ENCODE measurements at places on chromosomes 2 and 18.
A peak's percentile ranks its signal among the peaks of the same experiment; 100 is the strongest.

DNA sequence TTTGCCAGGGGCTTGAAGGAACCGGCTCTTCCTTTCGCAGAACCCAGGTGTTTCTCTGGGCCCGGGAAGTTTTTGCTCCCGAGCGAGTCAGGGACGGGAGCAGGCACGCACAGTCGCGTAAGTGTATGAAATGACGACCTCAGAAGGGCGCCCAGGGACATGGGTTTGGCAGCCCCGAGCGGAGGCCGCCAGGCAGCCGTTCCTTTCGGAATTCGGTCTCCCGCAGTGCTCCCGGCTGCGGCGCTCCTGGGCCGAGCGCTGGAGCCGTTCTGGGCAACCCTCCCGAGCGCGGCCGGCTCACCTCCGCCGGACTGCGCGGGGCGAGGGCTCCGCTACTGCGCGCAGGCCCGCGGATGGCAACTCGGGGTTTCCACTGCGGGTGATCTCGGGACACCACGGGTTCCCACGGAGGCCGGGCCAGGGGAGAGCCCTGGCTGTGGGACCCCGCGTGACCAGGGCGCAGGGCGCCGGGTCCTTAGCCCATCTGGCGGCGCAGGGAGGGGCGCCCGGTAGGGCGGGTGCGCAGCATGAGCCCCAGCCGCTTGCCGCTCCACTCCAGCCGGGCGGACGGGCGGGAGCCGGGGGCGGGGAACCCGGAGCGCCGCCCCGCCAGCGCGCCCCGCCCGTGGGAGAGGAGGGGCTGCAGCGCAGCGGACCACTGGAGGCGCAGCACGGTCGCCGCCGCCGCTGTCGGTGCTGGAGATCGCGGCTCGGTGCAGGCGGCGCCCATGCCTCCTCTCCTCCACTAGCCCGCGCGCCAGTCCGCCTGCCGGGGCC, at the start of gene OSBPL6:
Gene OSBPL6, plus strand, starts transcription at position 690 of the 777 bp plus-strand sequence. CDS start 111,673 bp downstream, outside the sequence.
- H3K27me3 ChIP-seq, result peaks cover 58% of the 10 kb centered on the region
- DNase-seq, result peak; percentile 75
- peaks cover 17% of the 10 kb centered on the region for H3K4me1 ChIP-seq
- H3K4me3 ChIP-seq, result peak within 1 kb of the TSS; percentile 66
- H3K36me3 ChIP-seq, result no peaks in the 10 kb centered on the region

DNA sequence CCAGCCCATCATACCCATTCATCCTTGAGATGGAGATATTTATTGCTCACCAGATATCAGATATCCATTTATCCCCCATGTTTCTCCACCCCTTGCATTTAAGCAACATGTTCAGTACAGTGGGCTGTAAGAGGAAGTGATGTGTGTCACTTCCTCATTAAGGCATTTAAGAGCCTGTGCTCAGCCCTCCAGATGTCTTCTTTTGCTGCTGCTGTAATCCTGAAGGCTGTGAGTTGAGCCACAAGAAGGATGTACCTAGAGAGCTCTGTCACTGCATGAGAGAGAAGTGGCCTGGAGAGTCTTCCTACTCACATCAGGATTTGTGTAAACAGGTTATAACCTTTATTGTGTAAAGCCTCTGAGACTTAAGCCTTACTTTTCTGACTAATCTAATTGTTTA, 151.8 kb upstream of the UNC80 start:
- H3K27ac ChIP-seq, result no peak overlapping the region
- H3K4me1 ChIP-seq, result no peaks in the 10 kb centered on the region
- H3K27me3 ChIP-seq, result no peaks in the 10 kb centered on the region

GRCh38 chr2:105849431-105850179, 104.9 kb downstream of the NCK2 start:
- no peak overlapping the region for H3K4me3 ChIP-seq
- no peak for DNase-seq
- H3K27me3 ChIP-seq, result no peaks in the 10 kb centered on the region
- no peak overlapping the region for H3K27ac ChIP-seq
- H3K36me3 ChIP-seq, result peaks cover 34% of the 10 kb centered on the region
- H3K4me1 ChIP-seq, result peaks cover 44% of the 10 kb centered on the region

DNA sequence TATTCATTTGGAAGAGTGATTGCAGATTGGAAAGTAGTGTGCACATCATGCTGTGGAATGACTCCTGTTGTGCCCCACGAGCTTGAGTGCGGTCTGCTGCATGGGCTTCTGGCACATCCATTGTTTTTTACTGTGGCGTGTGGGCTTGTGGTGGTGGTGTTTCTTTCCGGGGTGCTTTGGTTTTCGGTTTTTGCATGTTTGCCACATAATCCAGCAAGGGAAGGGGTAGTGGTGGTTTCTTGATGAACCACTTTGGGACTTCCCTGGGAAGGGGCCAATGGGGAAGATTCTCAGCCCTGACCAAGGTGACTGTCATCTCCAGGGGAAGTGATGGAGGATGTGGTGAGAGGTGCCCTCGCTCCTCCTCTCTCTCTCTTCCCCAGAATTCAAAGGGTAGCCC, 57.0 kb downstream of the COA5 start:
- peaks cover 98% of the 10 kb centered on the region for H3K4me1 ChIP-seq
- DNase-seq, result peak; percentile 61
- peak overlapping the region; percentile 79 for H3K27ac ChIP-seq
- no peaks in the 10 kb centered on the region for H3K27me3 ChIP-seq

DNA sequence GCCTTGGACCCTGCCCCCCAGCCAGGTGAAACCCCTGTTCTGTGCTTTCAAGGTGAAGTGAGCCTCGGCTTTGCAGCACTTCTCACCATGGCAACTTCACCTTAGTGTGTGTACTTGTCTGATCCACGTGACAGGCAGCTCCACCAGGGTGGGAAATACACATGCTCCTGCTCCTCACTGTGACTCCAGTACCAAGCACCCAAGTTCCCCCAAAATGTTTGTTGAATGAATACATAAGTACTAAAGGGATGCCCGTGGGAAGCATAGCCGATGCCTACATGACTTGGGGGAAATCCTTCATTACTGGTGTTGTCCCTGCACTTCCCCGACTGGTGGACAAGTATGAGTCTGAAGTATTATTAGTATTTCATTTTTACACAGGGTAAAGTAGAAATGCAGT, 41.8 kb upstream of the GBX2 start:
- H3K4me3 ChIP-seq, result no peak overlapping the region
- no peaks in the 10 kb centered on the region for H3K36me3 ChIP-seq
- H3K27ac ChIP-seq, result no peak overlapping the region
- no peak for DNase-seq

DNA sequence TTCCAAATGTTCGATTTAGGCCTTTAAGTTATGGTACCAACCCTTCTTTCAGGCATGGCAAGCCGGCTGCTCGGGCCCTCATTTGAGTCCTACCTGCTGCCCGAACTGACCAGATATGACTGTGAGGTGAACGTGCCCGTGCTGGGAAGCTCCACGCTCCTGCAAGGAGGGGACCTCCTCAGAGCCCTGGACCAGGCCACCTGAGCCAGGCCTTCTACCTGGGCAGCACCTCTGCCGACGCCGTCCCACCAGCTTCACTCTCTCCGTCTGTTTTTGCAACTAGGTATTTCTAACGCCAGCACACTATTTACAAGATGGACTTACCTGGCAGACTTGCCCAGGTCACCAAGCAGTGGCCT, 87.2 kb downstream of the EPAS1 start:
- H3K4me3 ChIP-seq, result no peak overlapping the region
- H3K27ac ChIP-seq, result no peak overlapping the region
- H3K27me3 ChIP-seq, result no peaks in the 10 kb centered on the region
- H3K4me1 ChIP-seq, result peaks cover 10% of the 10 kb centered on the region

- H3K27me3 ChIP-seq, result no peaks in the 10 kb centered on the region
- no peak overlapping the region for H3K27ac ChIP-seq
- no peaks in the 10 kb centered on the region for H3K4me1 ChIP-seq
- no peak overlapping the region for H3K4me3 ChIP-seq
- no peaks in the 10 kb centered on the region for H3K36me3 ChIP-seq
- DNase-seq, result no peak
These were observed 186.9 kb upstream of the SALL3 start for GRCh38 chr18:78792736-78793135.

DNA sequence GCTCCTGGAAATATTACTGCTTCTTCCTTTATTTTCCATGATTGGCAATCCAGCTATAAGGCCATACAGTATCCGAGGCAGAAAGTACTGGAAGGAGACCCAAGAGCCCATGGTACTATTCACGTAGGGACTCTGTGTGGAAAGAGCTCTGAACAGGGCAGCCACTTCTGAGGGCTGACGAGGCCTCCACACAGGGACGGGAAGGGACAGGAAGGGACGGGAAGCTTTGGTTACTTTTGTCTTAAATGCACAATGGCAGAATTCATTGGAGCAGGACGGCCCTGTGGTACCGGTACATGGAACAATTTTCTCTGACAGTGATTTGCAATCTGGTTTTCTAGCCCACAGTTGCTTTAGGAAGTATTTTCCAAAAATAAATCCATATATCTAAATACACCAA, 102.4 kb downstream of the MBP start:
- no peak overlapping the region for H3K4me3 ChIP-seq
- peaks cover 50% of the 10 kb centered on the region for H3K36me3 ChIP-seq
- no peak for DNase-seq
- peaks cover 6% of the 10 kb centered on the region for H3K4me1 ChIP-seq
- H3K27ac ChIP-seq, result no peak overlapping the region

DNA sequence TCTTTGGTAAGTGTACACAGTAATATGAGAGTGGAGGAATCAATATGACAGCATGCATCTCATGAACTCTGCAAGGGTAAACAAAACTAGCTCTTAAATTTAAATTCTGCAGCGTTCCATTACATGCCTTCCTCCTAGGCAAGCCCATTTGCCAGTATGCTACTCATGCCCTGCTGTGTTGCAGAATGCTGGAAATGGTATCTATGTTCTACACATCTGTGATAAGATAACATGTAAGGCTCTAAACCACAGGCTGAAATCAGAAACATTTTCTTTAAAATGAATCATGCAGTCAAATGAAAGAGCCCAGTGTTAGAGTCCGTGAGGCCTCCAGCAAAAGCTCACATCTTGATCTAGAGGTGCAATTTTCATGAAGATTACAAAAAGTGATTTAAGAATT, 112.8 kb upstream of the FN1 start:
- H3K27ac ChIP-seq, result no peak overlapping the region
- H3K4me3 ChIP-seq, result no peak overlapping the region
- no peaks in the 10 kb centered on the region for H3K36me3 ChIP-seq
- DNase-seq, result no peak

DNA sequence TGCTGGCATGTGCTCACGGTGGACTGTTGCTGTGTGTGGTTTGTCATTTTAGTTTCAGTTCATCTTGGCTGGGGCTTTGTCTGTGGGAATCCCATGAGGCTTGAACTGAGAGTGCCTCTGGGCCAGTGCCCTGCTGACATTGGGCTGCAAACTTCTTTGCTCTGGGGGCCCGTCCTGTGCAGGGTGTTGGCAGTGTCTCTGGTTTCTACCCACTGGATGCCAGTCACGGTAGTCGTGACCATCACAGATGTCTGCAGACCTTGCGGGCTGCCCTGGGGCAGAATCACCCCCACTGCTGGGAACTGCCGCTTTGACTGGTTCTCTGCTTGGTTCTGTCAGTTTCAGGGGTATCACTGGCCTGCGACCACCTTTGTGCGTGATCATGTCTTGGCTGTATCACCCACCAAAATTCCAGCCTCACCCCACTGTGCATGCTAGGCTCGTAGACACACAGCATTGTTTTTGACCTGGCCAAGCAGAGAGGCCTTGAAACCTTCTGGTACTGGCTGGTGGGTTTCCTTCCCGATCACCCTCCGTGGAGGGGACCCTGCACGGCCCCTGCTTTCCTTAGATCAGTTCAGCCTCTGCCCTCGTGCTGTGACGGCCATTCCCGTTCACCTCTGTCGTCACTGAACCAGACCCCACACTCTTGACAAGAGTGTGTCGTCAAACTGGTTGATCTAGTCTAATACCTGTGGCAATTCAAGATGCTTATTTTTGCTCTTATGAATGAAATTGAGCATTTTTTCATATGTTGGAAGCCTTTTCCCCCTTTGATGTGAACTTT, 57.6 kb downstream of the KCNG2 start:
- DNase-seq, result peak; percentile 17
- H3K27ac ChIP-seq, result no peak overlapping the region
- no peak overlapping the region for H3K4me3 ChIP-seq
- no peaks in the 10 kb centered on the region for H3K27me3 ChIP-seq
- H3K4me1 ChIP-seq, result no peaks in the 10 kb centered on the region

DNA sequence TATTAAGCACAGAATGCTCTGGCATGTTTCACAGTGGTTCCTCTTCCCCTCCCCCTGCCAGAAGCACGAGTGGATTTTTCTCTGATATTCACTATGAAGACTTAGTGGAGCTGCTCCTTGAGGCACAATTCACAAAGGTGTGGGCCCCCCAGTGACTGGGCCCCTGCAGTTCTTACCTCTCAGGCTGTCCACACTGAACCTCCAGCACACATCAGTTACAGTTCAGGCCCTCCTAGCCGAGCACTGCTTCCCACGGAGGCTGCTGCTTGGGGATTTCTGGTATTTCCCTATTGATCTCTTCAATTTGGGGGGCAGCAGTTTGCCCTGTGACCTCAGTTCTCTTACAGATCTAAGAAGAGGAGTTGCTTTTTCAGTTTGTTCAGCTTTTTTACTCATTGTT, 236.1 kb downstream of the SH3RF3 start:
- no peaks in the 10 kb centered on the region for H3K4me1 ChIP-seq
- no peak overlapping the region for H3K27ac ChIP-seq
- no peaks in the 10 kb centered on the region for H3K36me3 ChIP-seq
- DNase-seq, result no peak

GRCh38 chr2:167191588-167191987, 303.3 kb downstream of the XIRP2 start:
- H3K27me3 ChIP-seq, result no peaks in the 10 kb centered on the region
- H3K4me3 ChIP-seq, result no peak overlapping the region
- DNase-seq, result no peak
- H3K4me1 ChIP-seq, result no peaks in the 10 kb centered on the region

DNA sequence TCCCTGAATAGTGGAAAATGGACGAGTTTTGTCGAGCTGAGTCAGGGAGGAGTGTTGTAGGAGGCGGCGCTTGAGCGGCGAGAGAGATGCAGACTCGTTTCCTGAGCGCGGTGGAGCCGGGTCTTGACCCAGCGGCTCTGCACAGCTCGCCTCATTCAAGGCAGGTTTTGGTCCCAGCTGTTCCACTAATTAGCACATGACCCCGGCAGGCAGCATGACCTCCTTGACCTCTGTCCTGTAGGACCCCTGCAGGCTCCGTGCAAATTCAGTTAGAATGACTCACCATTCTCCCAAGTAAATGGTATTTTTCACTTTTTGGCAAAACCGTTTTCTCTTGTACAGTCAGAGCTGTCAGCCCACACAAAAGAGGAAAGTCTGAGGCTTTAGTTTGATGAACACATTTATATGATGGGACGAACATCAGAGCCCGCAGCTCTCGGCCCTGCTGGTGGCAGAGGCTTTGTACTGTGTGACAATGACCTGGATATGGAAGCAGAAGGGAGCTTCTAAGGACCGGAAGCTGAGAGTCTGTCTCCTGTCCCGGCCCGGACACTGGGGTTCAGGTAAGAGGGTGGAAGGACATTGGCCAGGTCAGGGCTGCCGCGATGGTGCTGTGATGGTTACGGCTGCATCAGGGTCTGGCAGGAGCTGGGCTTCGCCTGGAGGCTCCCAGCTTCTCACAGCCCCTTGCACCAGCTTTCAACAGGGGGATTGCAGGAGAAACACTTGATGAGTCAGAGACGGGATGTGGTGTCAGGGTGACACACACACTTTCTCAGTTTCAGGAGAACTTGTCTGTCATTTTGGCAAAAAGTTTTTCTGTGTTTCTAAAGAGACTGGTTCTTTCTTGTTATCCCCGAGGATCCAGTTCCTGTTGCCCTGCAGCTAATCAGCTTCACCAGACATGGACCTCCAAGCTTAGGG, 29.9 kb upstream of the ALKAL2 start:
- H3K36me3 ChIP-seq, result no peaks in the 10 kb centered on the region
- H3K27ac ChIP-seq, result peak overlapping the region; percentile 72
- peaks cover 7% of the 10 kb centered on the region for H3K27me3 ChIP-seq
- DNase-seq, result peak; percentile 40

GRCh38 chr2:152097801-152098495, 896 bp downstream of the CACNB4 start:
- no peaks in the 10 kb centered on the region for H3K36me3 ChIP-seq
- H3K27me3 ChIP-seq, result peaks cover 46% of the 10 kb centered on the region
- no peak overlapping the region for H3K27ac ChIP-seq
- peak overlapping the region; percentile 48 for H3K4me3 ChIP-seq
